GM12892 (cell line): ENCODE measurements at places on chromosomes 16 and 17.

GRCh38 chr17:18319604-18320256 is 4.6 kb downstream of the SMCR8 start:
- DNase-seq: no peak

DNA sequence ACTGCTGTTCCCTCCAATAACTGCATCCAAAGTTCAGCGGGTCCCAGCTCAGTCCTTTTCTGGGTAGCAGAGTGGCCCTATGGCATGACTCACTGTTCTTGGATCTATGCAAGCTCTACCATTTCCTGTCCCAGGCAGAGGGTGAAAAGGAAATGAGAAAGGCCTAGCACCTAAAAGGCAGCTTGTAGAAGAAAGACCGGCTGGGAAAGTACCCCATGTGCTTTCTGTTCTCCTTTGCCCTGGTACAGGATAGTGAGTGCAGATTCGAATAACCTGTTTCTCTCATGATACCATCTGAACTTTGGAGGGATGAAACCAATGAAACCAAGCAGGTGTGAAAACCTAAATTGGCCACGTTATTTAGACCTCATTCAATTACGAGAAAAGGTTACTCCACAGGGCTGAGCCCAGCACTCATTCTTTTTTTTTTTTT is 12.7 kb upstream of the HASPIN start:
- DNase-seq: peak; percentile 72

DNA sequence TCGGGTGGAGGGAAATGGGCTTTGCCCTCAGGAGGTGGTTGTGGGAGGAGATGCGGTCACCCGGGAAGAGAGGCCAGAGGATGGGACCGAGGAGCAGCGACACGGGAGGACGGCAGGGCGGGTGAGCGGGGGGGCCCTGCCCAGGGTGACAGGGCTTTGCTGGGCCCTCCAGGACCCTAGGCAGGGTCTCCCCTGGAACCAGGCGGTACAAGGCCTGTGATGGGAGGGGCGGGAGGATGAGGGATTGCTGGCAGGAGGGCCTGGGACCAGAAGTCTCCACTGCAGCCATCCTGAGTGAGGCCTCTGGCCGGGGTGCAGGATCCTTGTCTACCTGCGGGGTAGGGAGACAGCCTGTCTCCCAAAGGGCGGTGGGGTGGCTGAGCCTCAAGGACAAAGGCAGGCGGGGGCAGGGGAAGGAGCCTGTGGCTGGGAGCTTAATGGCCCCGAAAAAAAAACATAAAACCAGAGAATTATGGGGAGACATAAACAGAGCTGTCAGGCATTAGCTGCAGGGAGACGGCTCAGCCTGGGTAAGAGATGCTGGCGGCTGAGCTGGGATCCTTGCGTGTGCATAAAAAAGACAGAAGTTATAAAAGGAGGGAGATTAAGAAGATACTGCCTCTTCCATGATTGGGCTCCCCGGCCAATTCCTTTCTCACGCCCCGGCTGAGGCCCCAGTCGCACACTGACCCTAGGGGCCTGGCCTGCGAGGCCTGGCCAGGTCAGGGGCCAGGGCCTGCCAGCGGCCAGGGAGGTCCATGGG is 66.7 kb downstream of the SREBF1 start:
- no peak for DNase-seq

GRCh38 chr16:66751303-66751991 is at the start of gene DYNC1LI2:
Gene DYNC1LI2 (minus strand): TSS chr16:66751609. CDS start chr16:66751591, 18 bp downstream.
- peak; percentile 86 for DNase-seq

- DNase-seq: peak; percentile 83
Observed at GRCh38 chr17:74325743-74326379, at the start of gene KIF19. Gene KIF19 (plus strand): TSS chr17:74326226. CDS start chr17:74326350, 124 bp downstream.

- no peak for DNase-seq
Observed at GRCh38 chr17:73304438-73304837, 7.4 kb downstream of the CDC42EP4 start.

GRCh38 chr16:67163999-67164558 is 466 bp upstream of the HSF4 start:
- no peak for DNase-seq

GRCh38 chr17:8503807-8504206 is 68.1 kb downstream of the NDEL1 start:
- no peak for DNase-seq

GRCh38 chr16:3149630-3150345 is 15.0 kb downstream of the ZNF213 start:
- peak; percentile 79 for DNase-seq

- DNase-seq: no peak
Observed at GRCh38 chr16:20952139-20952920, 51.8 kb downstream of the LYRM1 start.

DNA sequence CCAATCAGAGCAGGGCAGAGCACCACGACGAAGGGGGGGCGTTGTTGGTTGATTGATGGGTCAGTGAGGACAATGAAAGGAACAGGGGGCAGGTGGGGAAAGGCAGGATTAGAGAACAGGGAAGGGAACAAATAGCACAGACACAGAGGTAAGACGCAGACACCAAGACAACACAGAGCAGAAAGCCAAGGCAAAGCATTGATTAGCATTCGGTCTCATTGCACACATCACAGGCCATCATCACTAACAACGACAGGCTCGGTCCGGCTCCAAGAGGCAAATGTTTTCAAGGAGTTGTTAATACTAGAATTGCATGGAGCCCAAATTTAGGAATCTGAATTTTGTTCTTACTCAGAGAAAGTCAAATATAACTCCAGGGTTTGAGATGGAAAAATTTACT is 34.6 kb upstream of the TRAP1 start:
- no peak for DNase-seq

GRCh38 chr17:77439189-77440018 is 298.6 kb downstream of the SEC14L1 start:
- DNase-seq: no peak

- no peak for DNase-seq
Observed at GRCh38 chr17:56886288-56886731, 27.5 kb downstream of the TRIM25 start.

DNA sequence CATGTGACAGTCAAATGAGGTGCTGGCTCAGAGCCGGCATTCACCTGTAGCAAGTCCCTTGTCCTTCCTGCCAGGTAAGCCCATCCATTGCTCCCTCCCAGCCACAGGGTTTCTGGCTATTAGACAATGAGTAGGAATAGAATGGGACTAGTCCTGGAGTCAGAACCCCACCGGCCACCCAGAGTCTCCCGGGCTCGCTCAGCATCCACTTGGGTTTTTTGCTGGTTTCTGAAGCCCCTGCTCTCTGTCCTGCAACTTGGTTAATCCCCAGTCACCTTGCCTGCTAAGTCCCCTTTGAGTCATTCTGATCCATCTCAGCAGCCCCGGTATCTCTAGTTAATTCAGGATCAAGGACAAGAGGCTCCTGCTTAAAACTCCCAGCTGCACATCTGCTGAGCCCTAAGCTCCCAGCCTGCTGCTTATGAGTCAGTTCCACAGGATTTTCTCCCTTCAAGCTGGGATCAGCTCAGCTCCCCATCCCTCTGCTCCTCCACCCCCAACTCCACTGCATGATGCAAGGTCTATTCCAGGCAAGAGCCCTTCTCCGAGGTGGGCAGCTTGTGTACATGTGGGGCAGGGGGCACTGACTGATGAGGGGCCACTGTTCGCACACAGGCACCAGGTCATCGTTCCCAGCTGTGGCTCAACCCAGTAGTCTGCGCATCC is 19.9 kb upstream of the MRPS23 start:
- DNase-seq: no peak

- DNase-seq: no peak
Observed at GRCh38 chr16:78324649-78325285, 225.3 kb downstream of the WWOX start.

- DNase-seq: no peak
Observed at GRCh38 chr16:85436636-85437165, 176.4 kb upstream of the GSE1 start.

DNA sequence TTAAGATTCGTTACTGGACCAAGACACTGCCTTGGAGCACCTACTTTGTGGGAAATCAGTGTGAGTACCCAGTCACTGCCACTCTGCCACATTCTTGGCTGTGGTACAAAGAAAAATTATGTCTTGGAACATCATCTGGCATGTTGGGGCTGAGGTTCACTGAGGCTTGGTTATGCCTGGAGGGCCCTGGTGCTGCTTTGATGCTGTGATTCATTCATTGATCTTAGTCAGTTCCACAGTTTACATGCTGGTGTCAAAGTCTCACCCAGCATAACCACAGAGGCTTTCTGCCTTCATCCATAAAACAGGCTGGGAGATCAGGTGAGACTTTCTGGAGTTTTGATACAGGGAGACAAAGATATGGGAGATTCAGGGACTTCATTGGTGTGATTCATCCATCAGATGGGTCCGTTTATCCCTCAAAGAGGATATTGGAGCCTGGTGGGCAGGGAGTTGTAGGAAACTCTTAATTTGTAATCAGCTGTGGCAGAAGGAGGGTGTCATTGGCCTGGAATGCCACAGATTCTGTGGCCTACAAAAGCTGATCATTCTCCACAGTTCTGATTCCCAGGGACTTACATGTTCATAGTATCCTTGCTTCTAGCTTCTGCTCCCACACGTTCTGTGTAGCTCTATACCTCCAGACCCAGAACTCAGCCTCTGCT is 322.5 kb downstream of the PMP22 start:
- no peak for DNase-seq

- DNase-seq: no peak
Observed at GRCh38 chr17:73532421-73532901, 111.8 kb downstream of the SDK2 start.

GRCh38 chr16:55500530-55501011 is 8.3 kb upstream of the LPCAT2 start:
- no peak for DNase-seq

DNA sequence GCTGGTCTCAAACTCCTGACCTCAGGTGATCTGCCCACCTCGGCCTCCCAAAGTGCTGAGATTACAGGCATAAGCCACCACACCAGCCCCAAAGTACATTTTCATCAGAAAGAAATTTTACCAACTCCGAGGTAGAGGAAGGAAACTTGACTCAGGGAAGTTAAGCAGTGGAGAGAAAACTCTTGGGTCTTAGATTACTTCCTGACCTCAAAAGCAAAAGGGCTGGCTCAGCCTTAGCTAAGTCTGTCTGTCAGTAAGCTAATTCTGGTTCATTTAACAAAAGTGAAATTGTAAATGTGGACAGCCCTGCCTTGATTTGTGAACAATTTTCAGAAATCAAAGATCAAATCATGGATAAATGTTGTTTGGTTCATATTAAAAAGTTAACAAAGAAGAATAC is 30.6 kb downstream of the MAP2K6 start:
- DNase-seq: no peak

DNA sequence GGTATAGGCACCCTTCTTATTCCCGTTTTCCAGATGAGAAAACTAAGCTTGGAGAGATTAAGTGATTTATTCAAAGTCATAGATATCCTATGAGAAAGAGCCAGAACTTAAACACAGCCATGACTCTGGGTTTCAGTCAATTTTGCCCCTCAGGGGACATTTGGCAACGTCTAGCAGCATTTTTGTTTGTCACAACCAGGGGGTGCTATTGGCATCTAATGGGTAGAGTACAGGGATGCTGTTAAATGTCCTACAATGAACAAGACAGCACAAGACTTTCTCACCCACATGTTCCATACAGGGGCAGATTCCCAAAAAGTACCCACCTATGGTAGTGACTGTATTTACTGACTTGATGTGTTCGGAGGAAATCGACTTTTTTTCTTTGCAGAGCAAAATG is 4.8 kb upstream of the SHISA9 start:
- DNase-seq: no peak

DNA sequence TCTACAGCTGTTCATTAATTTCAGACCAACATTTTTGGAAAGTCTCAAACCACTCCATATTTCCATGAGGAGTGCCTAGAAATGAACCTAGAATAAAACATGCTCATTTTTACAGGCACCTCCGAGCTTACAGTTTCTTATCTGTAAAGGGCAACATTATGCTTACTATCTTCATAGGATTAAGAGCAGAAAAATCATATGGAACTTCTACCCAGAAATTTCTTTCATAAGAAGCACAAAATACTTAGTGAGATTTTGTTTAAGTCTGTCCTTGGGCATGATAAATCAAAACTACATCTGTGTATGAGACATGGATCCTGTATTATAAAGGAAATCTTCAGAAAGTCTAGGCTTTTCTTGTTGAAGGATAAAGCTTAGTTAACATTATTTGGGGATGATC is 187.4 kb downstream of the CA10 start:
- DNase-seq: no peak

DNA sequence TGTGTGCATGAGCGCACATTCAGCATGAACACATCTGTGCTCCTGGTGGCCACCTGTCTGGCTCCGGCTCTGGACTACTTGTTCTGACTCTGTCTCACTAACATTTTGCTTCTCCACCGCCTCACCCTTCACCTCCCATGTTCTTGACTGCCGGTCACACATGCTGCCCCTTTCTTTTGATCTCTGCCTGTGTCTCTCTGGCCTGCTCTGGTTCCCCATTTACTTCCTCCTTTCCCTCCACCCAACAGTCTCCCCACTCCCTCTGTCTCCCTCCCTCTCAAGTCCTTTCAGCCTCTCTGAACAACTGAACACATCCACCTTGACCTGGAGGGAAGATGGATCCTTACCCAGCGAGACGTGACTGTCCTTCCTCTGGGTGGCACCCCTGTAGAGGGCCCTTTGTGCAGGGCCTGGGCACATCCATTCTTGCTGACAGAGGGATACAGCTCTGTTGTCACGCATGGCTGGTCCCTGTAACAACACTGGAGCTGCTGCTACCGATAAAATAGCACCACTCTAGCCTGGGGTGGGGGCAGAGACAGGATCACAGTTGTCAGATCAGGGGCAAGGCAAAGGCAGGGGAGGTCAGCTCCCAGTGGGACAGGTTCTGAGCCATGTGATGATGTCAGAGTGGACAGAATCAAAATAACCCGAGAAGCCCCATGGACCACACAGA is 11.0 kb downstream of the ZSCAN32 start:
- DNase-seq: no peak

GRCh38 chr16:88619859-88620815 is 18.2 kb upstream of the IL17C start:
- no peak for DNase-seq

- no peak for DNase-seq
Observed at GRCh38 chr16:4556112-4556511, at the start of gene C16orf96. Gene C16orf96 (plus strand): TSS chr16:4556340. CDS start chr16:4556490, 150 bp downstream.

GRCh38 chr17:16211590-16211989 is 3.7 kb downstream of the NCOR1 start:
- no peak for DNase-seq

DNA sequence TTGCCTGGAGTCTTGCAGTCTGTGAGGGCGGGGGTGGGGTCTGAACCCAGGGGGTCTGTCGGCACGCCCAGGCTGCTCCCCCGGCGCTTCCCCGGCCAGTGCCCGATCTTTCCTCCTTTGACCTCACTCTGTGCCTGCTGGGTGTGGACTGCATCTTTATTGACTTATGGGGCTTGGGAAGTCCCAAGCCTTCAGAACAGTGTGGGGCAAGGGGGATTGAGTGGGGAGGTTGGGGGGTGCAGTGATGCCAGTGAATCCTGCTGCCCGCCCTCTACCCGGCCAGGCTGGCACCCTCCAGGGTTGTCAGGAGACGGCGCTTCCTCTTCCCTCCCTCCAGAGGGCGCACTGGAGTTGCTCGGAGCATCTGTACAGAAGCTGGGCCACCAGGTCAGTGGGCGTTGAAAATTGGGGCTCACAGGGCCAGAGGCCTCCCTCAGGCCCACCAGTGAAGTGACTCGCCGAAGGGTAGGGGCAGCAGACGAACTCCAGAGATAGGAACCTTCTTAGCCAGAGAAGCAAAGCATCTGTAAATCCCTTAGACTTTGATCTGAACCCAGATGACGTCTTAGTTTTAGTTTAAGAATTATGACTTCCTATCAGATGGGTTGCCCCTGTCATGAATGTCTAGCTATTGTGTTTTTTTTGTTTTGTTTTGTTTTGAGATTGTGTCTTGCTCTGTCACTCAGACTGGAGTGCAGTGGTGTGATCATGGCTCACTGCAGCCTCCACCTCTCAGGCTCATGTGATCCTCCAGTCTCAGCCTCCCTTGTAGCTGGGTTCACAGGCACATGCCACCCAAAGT is 184.8 kb upstream of the CIBAR2 start:
- peak; percentile 59 for DNase-seq
